ENCODE measurements at places on chromosomes 13 and 19.

GRCh38 chr13:113883921-113884804 lies 20.3 kb upstream of the GAS6 start:
- no peak for DNase-seq

DNA sequence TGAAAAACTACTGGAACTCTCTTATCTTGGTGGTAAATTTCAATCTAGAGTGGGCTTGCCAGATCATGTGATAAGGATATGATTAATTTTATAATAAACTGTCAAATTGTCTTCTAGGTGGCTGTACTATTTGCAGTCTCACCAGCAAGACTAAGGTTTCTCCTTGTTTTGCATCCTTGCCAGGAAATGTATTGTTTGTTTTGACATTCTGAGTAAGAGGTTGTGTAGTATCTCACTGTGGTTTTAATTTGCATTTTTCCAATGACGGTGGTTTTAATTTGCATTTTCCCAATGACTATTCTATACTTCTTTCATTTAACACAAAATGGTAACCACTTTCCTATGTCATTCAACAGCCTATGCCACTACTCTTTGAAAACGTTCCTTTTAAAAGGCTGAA lies 2.0 kb downstream of the CAB39L start:
- DNase-seq = no peak

DNA sequence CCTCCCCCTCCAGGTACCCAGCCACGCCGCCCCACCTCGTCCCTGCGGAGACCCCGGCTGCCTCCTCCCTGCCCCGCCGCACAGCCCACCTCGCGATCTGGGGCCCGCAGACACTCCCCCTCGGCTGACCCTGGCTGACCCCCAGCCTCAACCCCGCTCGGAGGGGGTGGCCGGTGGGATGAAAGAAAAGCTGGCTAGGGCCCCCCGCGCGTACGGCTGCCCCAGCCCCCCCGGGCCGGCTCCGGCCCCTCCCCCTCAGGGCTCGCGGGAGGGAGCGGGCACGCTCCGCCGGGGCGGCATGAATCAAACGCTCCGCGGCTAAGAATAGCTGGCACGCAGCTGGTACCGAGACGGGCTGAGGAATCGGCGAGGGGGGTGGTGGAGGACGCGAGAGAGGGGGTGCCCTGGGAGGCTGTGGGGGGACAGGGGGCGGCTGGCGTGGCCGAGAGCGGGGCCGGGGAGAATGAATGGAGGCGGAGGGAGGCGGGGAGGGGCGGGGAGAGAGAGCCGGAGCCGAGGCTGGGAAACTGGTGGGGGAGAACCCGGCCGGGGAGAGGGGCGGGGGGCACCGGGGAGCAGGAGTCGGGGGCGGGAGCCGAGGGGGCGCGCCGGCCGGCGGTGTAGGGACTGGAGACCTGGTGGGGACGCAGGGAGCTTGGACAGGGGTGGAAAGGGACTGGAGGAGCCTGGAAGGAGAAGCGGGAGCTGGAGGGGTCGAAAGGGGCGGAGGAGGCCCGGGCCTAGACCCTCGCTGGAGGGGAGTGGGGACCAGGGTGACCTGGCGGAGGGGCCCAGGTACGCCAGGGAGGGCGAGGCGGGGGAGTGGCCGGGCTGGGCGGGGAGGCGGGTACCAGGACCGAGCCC lies 1.1 kb downstream of the SHANK1 start:
- DNase-seq = no peak

GRCh38 chr19:3879656-3880055 lies 829 bp upstream of the ATCAY start:
- no peak for DNase-seq

DNA sequence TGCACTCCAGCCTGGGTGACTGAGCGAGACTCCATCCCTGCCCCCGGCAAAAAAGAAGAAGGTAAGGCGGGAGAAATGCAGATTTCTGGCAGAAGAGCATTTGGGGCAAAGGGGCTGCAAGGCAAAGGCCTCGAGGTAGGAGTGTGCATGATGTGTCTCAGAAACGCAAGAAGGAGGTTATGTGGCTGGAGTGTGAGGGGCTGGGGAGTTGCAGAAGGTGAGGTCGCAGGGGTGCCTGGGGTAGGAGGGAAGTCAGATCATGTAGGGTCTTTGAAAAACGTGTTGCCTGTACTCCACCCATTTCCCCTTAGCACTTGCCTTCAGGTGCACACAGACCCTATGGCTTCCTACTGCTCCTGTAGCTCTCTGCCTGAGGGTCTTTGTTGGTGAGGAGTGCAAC lies 29.9 kb downstream of the KCTD15 start:
- no peak for DNase-seq

GRCh38 chr13:21256891-21257290 lies 80.4 kb downstream of the MRPL57 start:
- no peak for DNase-seq

- DNase-seq = no peak
Measured at GRCh38 chr19:1286487-1287353, 1.0 kb downstream of the EFNA2 start.

- DNase-seq = no peak
Measured at GRCh38 chr19:2371656-2372055, 11.6 kb downstream of the TMPRSS9 start.

- no peak for DNase-seq
Measured at GRCh38 chr19:31706691-31707620, 357.7 kb upstream of the TSHZ3 start.

DNA sequence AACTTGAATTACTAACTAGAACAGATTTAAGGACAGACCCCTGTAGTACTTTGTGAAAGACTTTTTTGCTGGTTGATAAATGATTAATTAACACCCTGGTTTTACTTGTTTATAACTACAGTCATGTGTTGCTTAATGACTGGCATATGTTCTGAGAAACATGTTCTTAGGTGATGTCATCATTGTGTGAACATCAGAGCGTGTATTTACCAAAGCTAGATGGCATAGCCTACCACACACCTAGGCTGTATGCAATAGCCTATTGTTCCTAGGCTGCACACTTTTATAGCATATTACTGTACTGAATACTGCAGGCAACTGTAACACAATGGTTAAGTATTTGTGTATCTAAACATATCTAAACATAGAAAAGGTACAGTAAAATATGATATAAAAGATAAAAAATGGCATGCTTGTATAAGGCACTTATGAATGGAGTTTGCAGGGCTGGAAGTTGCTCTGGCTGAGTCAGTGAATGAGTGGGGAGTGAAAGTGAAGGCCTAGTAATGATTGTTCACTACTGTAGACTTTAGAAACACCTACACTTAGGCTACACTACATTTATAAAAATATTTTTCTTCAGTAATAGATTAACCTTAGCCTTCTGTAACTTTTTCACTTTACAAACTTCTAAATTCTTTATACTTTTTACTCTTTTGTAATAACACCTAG lies 260.3 kb downstream of the KCNRG start:
- DNase-seq = peak; percentile 90

DNA sequence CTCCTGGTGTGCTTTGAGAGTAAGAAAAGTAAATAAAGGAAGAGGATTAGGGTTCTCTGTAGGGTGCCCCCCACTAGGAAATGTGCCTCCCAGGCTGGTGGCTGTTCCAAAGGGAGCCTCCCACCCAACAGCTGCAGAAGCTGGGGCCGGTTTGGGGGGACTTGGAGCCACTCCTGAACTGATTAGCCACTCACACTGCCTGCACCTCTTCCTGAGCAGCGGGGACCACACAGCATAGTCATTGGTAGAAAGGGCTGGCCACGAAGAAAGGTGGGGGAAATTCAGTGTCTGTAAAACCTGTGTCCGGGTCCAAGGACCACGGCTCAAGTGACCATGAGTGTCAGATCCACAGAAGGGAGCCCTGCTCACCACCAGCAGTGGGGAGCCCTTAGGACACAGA lies 55.6 kb downstream of the SPACA7 start:
- no peak for DNase-seq

- DNase-seq = no peak
Measured at GRCh38 chr19:11279505-11280236, 16.3 kb upstream of the TSPAN16 start.

DNA sequence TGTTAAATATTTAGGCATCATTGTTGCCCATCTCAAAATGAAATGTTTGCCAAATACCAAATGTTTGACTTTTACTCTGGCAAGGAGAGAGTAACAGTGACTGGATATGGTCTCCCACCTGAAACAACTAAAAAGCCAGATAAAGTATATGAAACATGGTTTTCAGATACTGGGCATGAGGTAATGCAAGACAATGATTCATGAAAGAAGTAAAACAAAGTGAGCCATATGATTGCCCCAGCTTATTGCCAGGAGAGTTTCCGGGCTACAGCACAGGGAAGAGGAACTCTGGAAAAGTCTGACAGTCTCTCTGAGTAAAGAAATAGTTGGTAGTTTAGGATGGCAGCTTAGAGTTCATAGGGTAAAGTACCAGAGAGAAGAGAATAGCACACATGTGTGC lies 354.6 kb downstream of the DNAJC15 start:
- DNase-seq = no peak

- DNase-seq = no peak
Measured at GRCh38 chr19:34306824-34307223, 52.5 kb downstream of the GARRE1 start.

GRCh38 chr19:43489310-43489709 lies 15.2 kb downstream of the PHLDB3 start:
- no peak for DNase-seq

GRCh38 chr13:113448545-113448884 lies 4.8 kb downstream of the ADPRHL1 start:
- DNase-seq = no peak

- DNase-seq = no peak
Measured at GRCh38 chr19:28827382-28827781, 385.6 kb downstream of the UQCRFS1 start.

GRCh38 chr19:3224346-3225168 lies at the start of gene CELF5:
TSS of gene CELF5 (plus strand) at chr19:3224661. CDS start at chr19:3224740, 79 bp downstream.
- no peak for DNase-seq

- no peak for DNase-seq
Measured at GRCh38 chr13:95235199-95235756, 66.0 kb downstream of the ABCC4 start.

DNA sequence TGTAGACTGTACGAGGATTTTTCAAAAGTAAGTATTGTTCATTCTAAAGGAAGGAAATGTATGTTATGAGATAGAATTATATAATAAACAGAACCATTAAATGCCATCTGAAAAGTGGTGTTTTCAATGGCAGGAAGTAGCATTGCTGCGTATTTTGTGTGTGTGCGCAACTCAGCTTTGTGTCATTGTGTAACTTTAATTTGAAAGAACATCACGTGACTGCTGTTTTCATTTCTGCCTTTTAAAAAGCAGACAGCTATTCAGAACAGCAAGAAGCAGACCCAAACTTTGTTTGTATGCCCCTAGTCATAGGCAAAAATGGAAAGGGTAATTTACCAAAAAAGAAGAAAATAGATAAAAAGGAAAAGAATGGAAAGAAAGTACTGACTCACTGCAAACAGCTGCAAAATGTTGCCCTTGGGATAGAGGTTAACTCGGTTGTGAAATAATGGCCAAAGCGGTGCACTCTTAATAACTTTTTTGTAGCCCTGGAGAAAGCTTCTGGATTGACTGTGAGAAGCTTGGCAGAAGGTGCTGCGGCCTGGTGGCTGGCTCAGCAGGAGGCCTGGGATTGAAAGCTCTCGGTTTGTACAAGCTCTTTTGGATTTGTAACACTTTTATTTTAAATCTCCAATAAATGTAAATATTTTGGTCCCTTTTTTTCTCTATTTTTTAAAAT lies 97.3 kb downstream of the GGACT start:
- DNase-seq = no peak
